Stimulated activated CD8-positive, alpha-beta memory T cell treated with anti-CD3 and anti-CD28 coated beads, Interleukin-4, amount 100 ng/mL, for 1 hour (primary cell): ENCODE measurements at places on chromosomes 7 and 10.

GRCh38 chr10:130968511-130968910 is 343.0 kb downstream of the TCERG1L start:
- DNase-seq = no peak

GRCh38 chr10:24449321-24449740 is 240.4 kb downstream of the KIAA1217 start:
- no peak for DNase-seq

DNA sequence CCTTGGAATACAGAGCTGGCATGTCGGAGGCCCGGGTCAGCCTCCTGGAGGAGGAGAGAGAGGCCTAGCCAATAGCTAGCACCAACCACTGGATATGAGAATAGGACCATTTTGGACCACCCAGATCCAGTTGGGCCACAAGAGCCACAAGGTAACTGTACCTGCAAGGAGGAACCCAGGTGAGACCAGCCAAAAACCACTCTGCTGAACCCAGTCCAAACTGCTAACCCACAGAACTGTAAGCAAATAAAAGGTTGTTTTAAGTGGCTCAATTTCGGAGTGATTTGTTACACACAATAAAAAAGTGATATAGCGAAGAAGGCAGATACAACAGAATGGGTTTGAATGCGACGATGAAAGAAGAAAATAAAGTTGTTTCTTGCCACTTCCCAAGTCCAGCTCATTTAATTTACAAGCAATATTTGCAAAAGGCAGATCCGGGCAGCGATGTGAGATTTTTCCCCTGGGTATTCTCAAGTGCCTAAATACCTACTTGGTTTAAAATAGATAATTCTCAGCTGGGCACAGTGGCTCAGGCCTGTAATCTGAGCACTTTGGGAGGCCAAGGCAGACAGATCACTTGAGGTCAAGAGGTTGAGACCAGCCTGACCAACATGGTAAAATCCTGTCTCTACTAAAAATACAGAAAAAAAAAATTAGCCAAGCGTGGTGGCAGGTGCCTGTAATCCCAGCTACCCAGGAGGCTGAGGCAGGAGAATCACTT is 23.1 kb downstream of the ZNF467 start:
- no peak for DNase-seq

- no peak for DNase-seq
Observed at GRCh38 chr7:112073530-112073929, 132.7 kb downstream of the DOCK4 start.

- no peak for DNase-seq
Observed at GRCh38 chr10:36277459-36277858, 635.4 kb upstream of the FZD8 start.

DNA sequence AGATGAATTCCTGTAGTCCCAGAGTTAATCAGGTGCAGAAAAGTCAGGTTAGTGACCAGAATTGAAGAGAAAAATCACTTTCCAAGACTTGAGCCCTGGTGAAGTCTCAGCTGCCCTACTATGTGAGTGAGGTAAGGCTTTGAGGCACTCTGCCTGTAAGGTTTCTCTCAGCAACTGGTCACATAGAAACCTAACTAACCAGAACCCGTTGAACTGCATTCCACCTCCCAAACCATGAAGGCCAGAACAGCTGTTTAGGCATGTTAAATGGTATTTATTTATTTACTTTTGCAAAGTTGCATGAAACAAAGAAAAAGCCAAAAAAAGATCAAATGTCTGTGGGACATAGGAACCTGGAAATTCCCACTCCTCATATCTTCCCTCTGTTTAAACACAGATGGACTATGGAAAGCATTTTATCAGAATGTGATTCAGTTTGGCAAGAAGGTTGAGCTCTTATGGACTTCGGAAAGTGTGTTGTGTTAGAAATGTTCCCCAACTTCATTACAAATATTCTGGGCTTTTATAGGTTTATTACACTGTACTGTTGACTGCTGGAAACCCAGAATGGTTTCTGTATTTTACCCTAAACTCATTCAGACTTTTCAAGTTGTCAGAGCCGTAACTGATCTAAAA is 12.8 kb upstream of the GPR85 start:
- DNase-seq = no peak

DNA sequence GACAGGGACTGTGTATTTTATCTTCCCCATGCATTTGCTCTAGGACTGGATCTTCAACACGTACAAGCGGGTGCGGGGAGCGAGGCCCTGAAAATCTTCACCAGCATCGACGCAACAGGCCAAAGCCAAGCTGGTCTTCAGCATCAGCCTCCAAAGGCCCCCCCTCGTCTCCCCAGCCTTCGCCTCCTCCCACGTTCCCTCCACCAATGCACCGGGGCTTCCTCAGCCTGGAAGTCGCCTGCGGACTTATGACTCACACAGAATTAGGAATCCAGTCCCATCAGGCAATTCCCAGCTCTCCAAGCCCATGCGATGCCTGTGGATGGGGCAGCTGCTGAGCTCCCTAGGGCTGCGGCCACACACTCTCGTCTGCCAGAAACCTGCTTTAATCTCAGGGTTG is 36.3 kb upstream of the RNF32 start:
- DNase-seq = no peak

- no peak for DNase-seq
Observed at GRCh38 chr10:36003688-36004087, 361.6 kb upstream of the FZD8 start.

- no peak for DNase-seq
Observed at GRCh38 chr10:63886281-63887022, 365.3 kb downstream of the REEP3 start.

- DNase-seq = no peak
Observed at GRCh38 chr7:134028853-134029252, 98.3 kb upstream of the LRGUK start.
